ENCODE measurements at places on chromosomes 7 and 10. TPM values are rescaled to one million over a fixed set of nuclear protein-coding genes. Genes with fewer than 3 reads are reported as not detected.

CAV1 gene
- total RNA-seq = 1,079 TPM

ANKRD30A gene
- total RNA-seq = not detected

DNA sequence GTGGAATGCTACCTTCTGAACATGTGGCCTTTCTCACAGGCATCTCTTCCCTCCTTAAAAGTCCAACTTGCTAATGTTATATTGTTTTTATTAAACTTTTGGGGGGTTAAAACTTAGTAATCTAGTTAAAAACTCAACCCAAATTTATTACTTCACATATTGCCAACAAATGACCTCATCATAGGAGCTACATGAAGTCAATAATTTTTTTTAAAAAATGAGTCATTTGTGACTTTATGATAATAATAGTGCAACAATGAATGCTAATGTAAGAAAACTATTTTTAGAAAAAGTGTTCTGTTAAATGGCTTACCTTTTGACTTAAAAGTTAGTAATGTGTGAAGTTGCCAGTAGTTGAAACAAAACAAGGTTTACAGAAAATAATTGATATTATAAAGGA lies 325.9 kb upstream of the FZD1 start:
- DNase-seq = no peak

GRCh38 chr7:155583636-155584035 lies 37.3 kb upstream of the CNPY1 start:
- DNase-seq = no peak

DNA sequence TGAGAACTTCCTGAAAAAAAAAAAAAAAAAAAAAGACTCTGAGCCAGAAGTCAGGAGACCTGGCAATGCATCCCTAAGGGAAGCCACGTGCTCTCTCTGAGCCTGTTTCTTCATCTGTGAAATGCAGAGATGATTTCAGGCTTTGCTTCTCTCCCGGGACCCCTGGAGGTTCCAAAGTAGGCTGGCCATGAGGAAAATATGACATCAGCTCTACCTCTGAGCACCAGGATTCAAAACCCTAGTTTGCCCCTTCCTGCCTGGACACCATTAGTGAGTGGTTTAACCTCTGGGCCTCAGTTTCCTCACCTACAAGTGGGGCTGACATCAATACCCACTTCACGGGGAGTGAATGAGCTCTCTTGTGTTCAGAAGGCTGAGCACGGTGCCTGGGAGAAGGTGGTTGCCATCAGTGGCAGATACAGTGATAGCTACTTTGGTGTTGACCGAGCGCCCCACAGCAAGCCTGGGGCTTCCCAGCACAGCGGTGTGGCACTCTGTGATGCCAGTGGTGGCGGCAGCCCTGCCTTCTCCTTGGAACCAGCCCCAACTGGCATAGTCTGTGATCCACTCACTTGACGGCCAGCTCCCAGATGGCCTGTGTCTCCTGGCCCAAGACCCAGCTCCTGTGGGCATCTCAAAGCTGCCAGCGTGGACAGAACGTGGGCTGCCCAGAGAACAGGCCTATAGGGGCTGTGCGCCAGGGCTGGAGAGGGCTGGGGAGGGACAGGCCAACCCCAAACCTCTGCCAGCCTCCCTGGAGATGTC lies 153.1 kb upstream of the UNC5B start:
- no peak for DNase-seq

DNA sequence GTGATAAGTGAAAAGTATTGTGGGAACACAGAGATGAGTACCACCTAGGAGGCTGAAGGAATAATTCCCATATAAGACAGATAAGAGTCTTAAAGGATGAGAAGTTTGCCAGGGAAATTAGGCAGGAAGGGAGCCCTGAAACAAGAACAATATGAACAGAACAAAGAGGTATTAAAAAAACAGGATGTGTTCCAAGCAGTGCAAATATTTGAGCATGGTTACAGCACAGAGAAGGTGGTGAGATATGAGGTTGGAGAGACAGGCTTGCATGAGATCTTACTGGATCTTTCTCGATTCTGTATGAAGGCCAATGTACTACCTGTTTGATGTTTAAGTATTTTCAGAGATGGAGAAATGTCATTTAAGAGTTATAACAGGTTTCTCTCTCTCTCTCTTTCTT lies 20.3 kb downstream of the TAC1 start:
- no peak for DNase-seq

GRCh38 chr10:126156012-126156411 lies 232.3 kb downstream of the ADAM12 start:
- no peak for DNase-seq

GRCh38 chr7:81162771-81163525 lies 244.1 kb upstream of the SEMA3C start:
- no peak for DNase-seq
